ENCODE measurements at places on chromosomes 7 and 10.

GRCh38 chr7:81777697-81778096 is 7.8 kb upstream of the HGF start:
- DNase-seq = no peak

GRCh38 chr10:59857049-59857448 is 49.3 kb downstream of the CCDC6 start:
- DNase-seq = no peak

GRCh38 chr10:74778436-74779094 is 47.8 kb upstream of the KAT6B start:
- DNase-seq = no peak

DNA sequence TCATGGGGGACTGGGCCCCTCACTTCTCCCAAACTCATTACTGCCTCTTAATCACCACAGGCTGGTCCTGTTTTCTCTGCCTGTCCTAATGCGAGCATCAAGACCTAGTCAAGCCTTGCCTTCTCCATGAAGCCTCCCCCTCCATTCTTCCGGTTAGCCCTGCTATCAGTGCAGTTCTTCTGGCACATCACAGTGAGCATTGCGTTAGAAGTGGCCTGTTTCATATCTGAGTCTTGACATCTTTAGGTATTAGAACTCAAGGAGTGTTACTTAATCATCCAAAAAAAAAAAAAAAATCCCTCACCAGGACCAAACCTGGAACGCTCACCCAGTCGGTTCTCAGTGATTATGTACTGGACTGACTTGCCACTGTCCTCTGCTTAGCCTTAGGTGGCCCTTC is 17.4 kb downstream of the SNX10 start:
- DNase-seq = no peak

DNA sequence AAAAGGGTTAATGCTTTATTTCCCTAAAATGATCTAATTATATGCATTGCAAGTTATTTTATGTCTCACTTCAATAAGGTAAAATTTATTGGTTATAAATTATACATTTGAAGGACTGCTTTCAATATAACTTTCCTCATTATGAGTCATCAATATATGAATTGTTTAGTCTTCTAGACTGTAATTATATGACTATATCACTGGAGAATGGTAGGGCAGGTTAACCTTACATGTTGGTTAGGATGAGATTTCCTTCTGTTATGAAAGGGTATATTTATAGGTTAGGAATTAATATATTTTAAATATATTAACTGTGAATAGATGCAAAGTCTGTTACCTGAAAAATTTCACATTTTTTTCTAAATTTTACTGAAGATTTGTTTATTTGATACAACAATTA is 406.4 kb upstream of the ETV1 start:
- no peak for DNase-seq

GRCh38 chr7:6251653-6252052 is 20.8 kb downstream of the CYTH3 start:
- peak; percentile 70 for DNase-seq

DNA sequence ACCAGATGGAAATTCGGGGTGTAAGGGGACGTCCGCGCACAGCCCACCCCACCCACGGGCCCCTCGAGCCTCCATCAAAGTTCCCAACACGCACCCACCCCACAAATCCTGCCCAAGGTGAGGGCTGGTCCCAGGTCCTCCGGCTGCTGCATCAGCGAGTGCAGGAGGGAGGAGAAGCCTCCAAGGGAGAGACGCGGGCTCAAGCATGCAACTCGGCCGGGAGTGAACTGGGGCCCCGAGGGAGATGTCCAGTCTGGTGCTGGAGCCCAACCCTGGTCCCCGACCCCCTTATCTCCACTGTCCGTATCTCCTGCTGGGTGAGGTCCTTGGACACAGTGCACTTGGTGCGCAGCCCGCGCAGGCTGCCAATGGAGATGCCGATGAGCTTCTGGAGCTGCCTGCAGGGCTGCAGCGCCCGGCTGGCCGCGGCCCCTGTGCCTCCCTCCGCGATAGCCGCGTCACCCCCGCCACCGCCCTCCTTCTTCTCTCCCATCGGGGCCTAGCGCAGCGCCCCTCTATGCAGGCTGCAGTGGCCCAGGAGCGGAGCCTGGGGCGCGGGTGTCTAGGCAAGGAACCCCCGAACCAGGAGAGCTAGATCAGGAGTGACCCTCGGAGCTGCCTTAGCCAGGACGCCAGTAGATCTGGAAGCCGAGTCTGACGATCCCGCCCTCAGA is 489.2 kb downstream of the ZNF33B start:
- DNase-seq = peak; percentile 0

DNA sequence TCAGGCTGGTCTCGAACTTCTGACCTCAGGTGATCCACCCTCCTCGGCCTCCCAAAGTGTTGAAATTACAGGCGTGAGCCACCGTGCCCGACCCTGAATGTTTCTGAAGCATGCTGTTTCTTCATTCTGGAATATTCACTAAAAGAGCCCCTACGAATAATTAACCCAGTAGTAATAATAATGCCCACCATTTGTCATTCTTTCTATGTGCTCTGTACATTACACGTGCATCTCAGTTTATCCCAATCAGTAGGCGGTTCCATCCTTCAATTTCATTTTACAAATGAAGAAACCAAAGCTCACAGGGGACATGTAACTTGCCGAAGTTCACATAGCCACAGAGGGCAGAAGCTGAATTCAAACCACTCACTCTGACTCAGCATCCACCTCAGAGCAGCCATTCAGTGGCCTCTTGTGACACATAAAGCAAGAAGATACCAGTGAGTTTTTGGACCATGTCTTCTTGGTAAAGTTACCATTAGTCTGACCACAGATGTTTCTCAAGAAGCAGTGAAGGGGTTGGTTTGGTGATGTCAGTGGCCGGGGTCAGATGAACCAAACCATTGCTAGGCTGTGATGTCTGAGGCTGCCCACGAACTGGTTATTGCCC is 71.9 kb upstream of the DUSP5 start:
- DNase-seq = peak; percentile 79

GRCh38 chr10:126099366-126099765 is 203.0 kb downstream of the FANK1 start:
- no peak for DNase-seq

- no peak for DNase-seq
Observed at GRCh38 chr7:4527988-4528636, 154.0 kb upstream of the FOXK1 start.

GRCh38 chr10:111102359-111102837 is 25.6 kb downstream of the ADRA2A start:
- no peak for DNase-seq

- DNase-seq = no peak
Observed at GRCh38 chr7:118352867-118353453, 128.5 kb downstream of the ANKRD7 start.

DNA sequence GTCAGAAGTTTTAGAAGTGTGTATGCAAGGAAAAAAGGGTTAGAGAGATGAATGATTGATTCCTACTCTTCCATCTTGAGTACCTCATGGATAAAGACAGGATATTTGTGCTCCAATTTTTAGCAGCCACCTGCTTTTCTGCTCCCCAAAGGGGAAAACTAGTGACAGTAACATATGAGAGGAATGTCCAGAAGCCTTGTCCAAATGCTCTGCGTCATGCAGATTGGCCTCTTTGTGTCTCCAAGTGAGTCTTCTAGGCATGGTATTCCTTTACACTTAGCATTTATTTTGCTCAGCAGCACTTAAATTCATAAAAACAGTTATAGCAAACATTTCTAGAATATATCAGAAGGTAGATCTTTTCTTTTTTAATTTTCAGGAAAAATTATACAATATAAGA is 306.8 kb downstream of the CNTNAP2 start:
- DNase-seq = no peak

DNA sequence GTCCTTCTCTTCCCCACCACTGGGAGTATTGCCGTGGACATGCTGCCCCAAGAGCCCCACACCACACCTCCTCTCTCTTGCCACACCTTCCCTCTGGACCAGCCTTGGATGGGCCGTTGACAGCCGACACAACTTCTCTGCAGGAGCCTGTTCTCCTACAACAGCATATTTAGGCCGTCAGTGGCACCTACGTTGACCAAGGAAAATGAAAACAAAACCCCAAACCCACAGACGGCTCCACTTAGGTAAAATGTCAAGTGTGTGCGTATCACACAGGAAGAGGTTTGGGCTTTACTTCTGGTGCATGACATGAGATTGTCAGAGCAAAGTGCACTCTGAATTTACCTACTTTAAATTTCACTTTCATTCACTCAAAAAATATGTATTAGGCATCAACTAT is 246.6 kb downstream of the ZMYND11 start:
- DNase-seq = no peak

DNA sequence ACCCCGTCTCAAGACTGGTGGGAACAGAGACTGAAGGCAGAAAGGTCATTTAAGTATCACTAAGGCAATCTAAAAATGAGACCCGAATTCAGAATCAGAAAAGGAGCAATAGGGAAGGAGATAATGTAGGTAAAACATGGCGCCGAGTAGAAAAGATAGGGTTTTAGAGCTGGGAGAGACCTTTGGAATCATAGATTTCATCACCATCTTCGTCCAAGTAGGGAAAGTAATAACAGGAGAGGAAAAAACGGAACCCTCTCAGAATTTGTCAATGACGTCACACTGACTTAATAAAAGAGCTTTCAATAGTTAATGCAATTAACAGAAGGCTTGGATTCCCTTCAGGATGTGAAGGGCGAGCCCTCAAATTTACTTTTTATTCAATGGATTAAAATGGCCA is 1.0 kb upstream of the UBN2 start:
- DNase-seq = no peak

DNA sequence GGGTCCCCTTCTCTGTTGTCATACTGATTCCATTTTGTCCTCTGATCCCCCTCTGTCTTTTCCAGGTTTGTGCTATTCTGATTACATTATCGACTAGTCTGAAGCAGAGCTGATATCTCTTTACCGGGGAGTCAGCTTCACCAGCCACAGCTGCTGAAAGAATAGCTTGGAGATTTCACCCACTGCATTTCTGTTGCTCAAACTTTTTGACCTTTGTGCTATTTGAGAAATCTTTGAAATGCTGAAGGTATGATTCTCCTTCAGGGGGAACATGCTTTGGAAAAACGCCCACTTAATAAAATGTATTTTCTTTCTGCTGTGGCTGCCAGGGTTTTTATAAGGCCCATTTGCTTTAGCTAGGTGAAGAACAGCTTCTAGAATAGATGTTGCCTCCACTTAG is 197.8 kb upstream of the TCF7L2 start:
- DNase-seq = no peak

DNA sequence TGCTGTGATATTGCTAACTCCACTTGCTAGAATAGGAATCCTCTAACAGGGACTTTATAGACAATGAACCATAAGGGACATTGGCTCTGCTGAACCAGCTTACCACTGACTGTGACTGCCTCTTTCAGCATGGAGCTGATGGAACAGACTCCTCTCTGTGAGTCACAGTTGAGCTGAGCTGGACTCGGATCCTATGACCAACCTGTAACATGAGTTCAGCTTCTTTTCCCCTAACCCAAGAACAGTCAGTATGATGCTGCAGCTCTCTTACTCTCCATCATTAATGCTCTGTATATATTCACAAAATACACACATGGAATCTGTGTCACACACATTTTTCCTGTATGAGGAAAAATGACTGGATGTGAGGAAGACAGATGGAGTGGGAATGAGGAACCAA is 177.9 kb upstream of the BET1 start:
- DNase-seq = no peak

- DNase-seq = peak; percentile 85
Observed at GRCh38 chr10:31650010-31650409, 278.6 kb downstream of the ARHGAP12 start.

- no peak for DNase-seq
Observed at GRCh38 chr10:13955409-13956068, 368.8 kb downstream of the PRPF18 start.
